ENCODE measurements at places on chromosomes 16 and 17. TPM values are rescaled to one million over a fixed set of nuclear protein-coding genes. Genes with fewer than 3 reads are reported as not detected.
A peak's percentile ranks its signal among the peaks of the same experiment; 100 is the strongest.

Gene ARRB2
- 19.4 TPM for total RNA-seq

Gene KIF19
- not detected for total RNA-seq

Gene SLFN12L
- not detected for total RNA-seq

Gene OR1A1
- total RNA-seq = not detected

Gene FAM171A2
- 26.9 TPM for total RNA-seq

Gene CCL3
- total RNA-seq = not detected

DNA sequence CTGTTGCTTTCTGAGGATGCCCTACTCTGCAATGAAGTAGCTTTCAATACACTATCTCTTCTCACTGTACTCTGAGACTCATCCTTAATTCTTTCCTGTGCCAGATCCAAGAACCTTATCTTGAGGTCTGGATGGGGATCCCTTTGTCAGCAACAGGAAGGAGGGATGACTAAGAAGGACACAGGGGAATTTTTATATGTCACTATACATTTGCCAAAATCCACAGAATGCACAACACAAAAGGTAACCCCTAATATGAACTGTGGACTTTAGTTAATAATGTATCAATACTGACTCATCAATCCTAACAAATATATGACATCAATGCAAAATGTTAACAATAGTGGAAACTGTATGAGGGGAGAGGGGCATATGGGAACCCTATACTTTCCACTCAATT lies 4.7 kb upstream of the RBBP6 start:
- peaks cover 2% of the 10 kb centered on the region for H3K36me3 ChIP-seq
- H3K27me3 ChIP-seq = peaks cover 23% of the 10 kb centered on the region
- H3K4me3 ChIP-seq = no peak overlapping the region
- peaks cover 1% of the 10 kb centered on the region for H3K4me1 ChIP-seq

- peaks cover 15% of the 10 kb centered on the region for H3K27me3 ChIP-seq
- H3K4me1 ChIP-seq = peaks cover 13% of the 10 kb centered on the region
- H3K4me3 ChIP-seq = peak overlapping the region; percentile 73
Measured at GRCh38 chr16:48622456-48623303, 12.7 kb upstream of the N4BP1 start.

DNA sequence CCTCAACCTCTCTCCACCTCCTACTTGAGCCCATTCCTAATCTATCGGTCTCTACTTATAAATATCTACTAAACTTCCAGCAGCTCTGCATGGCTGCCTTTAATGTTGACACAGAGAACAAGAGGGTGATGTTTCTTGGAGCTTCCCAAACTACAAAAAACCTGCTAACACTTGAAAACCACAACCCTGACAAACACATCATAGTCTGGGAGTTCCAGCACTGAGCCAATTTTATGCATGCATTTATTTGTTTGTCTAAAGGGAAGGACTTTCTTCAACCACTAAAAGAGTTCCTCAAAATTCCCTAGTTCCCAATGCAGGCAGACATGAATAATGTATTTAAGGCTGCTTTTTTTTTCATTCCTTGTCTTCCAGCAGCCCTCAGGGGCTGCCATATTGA lies 331.8 kb upstream of the XYLT1 start:
- DNase-seq = no peak
- no peak overlapping the region for H3K4me3 ChIP-seq
- H3K36me3 ChIP-seq = no peaks in the 10 kb centered on the region
- H3K27ac ChIP-seq = no peak overlapping the region
- no peaks in the 10 kb centered on the region for H3K27me3 ChIP-seq

DNA sequence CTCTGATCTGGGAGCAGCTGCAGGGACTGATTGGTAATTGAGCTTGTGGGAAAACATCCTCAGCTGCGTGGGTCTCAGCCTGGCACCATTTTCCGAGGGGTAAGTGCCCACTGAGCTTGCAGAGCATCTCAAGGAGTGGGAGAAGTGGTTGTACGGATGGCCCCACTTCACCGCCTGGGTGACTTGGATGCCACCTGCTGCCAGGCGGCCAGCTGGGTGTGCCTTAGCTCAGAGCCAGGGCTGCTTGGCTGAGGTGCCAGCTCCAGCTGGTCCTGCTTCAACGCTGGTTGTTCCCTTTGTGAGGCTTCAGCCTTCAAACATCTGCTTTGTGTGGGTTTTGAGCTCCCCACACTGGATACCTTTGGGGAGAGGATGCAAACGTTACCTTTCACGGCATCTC lies 482.7 kb upstream of the EEF2KMT start:
- H3K4me1 ChIP-seq = no peaks in the 10 kb centered on the region
- H3K36me3 ChIP-seq = no peaks in the 10 kb centered on the region
- H3K4me3 ChIP-seq = no peak overlapping the region
- H3K27ac ChIP-seq = no peak overlapping the region

- H3K27ac ChIP-seq = no peak overlapping the region
- DNase-seq = no peak
- no peak overlapping the region for H3K4me3 ChIP-seq
- H3K36me3 ChIP-seq = peaks cover 27% of the 10 kb centered on the region
Measured at GRCh38 chr16:29848420-29849297, 14.4 kb downstream of the CDIPT start.

DNA sequence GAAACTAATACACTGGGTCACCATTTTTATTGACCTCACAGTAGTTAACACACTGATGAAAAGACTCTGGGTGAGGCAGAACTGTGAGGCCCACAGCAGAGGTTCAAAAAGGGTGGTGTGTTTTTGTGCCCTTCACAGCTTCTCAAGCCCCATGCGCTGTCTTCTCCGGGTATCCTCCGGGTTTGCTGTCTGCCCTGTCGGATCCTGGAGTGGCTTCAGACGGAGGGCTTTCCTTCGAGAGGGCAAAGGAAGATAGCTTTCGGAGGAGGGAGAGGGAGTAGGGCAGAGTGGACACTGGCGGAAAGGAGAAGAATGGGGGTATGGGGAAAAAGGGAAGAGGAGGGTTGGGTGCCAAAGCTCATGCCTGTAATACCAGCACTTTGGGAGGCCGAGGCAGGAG lies 80.8 kb downstream of the CYLD start:
- no peaks in the 10 kb centered on the region for H3K36me3 ChIP-seq
- no peaks in the 10 kb centered on the region for H3K27me3 ChIP-seq
- H3K4me3 ChIP-seq = no peak overlapping the region
- DNase-seq = no peak
- no peak overlapping the region for H3K27ac ChIP-seq
- H3K4me1 ChIP-seq = no peaks in the 10 kb centered on the region

DNA sequence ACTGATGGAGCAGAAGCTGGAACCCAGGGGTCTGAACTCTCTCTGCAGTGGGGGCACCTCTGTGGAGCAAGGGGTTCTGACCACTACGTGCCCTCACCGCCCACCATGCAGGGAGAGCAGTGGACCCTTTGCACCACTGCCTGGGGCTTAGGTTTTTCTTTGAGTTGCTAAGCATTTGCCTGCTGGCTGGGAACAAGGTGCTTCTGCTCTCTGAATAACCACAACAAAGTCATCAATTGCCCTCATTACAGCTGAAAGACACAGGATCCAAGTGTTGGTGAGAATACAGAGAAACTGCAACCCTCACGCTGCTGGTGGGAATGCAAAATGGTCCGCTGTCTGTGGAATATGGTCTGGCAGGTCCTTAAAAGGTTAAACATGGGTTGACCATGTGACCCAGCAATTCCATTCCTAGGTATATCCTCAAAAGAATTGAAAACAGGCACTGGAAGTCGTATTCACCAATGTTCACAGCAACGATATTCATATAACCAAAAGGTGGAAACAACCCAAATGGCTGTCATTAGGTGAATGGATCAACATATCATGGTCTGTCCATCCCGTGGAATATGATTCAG lies 22.8 kb downstream of the NLRC3 start:
- H3K36me3 ChIP-seq = no peaks in the 10 kb centered on the region
- no peak for DNase-seq
- H3K4me3 ChIP-seq = no peak overlapping the region
- H3K4me1 ChIP-seq = peaks cover 3% of the 10 kb centered on the region

GRCh38 chr17:57337390-57337789 lies 81.1 kb downstream of the MSI2 start:
- DNase-seq = no peak
- H3K27me3 ChIP-seq = no peaks in the 10 kb centered on the region
- H3K4me3 ChIP-seq = no peak overlapping the region
- no peak overlapping the region for H3K27ac ChIP-seq
- H3K4me1 ChIP-seq = peaks cover 4% of the 10 kb centered on the region
- peaks cover 4% of the 10 kb centered on the region for H3K36me3 ChIP-seq

- H3K27ac ChIP-seq = no peak overlapping the region
- peaks cover 25% of the 10 kb centered on the region for H3K4me1 ChIP-seq
- peaks cover 1% of the 10 kb centered on the region for H3K36me3 ChIP-seq
- H3K27me3 ChIP-seq = no peaks in the 10 kb centered on the region
- H3K4me3 ChIP-seq = no peak overlapping the region
- no peak for DNase-seq
Measured at GRCh38 chr17:9470171-9470570, 105.4 kb downstream of the STX8 start.

DNA sequence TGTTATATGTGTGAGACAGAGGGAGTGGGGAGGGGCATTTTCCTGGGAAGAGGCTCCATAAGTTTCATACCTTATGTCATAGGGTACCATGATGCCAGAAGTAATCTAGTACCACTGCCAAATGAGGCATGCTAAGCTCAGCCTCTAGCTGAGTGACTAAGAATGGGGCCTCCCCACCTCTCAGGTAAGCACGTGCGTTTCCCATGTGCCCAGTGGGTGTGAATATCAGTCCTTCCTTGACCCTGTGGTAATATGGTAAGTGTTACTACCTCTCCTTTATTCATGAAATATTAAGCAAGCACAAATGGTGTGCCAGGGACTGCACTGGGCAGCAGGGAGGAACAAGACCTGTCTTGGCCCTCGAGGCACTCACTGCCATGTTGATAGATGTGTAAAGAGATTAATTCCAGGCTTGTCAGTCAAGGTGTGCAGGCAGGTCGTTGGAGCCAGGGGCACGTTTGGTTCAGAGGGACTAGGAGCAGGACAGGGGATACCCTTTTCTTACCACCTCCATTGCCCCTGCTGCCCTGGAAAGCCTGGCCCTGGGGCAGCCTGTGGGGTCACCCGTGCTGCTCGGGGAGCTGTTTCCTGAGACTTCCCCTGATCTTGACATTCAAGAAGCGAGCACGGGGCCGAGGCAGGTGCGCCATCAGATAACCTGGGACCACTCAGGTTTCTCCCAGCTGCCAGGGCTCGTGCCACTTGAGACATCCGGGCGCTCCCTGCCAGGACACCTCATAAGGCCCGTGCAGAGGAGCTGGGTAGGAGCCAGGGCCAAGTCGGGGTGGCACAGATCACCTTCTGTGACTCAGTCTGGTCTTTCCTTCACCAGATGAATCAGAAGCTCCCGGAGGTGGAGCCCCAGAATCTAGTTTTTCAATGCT lies 8.8 kb downstream of the RSAD1 start:
- H3K4me1 ChIP-seq = peaks cover 5% of the 10 kb centered on the region
- no peak overlapping the region for H3K4me3 ChIP-seq
- DNase-seq = no peak

DNA sequence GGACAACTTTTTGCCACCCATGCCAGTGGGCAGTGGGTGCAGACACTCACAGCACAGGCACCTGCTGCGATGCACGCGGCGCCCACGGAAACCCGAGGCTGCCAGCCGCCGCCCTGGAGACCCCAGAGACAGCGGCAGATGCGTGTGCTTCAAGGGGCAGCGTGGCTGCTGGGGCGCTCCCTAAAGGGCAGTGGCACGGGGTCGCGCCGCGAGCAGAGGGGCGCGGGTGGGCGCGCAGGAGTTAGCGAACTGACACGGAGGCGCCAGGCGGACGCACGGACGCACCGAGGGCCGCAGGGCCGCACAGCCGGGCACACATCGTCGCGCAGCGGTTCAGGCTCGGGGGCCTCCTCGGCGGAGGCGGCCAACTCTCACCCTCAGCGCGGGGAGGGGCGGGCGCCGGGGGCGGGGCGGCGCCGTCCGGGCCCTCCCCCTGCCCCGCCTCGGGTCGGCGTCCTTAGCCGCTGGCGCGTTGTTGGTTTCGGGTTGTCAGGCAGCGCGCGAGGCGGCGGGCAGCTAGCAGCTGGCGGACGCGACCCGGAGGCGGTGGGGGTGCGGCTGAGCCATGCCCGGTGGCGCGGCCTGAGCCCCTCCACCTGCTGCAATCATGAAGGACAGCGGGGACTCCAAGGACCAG lies at the start of gene KIF19:
Gene KIF19 (plus strand): TSS at position 484 of the 637 bp plus-strand sequence. CDS start 124 bp downstream, at position 608.
- peak within 1 kb of the TSS; percentile 18 for H3K4me3 ChIP-seq
- peaks cover 2% of the 10 kb centered on the region for H3K4me1 ChIP-seq
- H3K27me3 ChIP-seq = peaks cover 47% of the 10 kb centered on the region

DNA sequence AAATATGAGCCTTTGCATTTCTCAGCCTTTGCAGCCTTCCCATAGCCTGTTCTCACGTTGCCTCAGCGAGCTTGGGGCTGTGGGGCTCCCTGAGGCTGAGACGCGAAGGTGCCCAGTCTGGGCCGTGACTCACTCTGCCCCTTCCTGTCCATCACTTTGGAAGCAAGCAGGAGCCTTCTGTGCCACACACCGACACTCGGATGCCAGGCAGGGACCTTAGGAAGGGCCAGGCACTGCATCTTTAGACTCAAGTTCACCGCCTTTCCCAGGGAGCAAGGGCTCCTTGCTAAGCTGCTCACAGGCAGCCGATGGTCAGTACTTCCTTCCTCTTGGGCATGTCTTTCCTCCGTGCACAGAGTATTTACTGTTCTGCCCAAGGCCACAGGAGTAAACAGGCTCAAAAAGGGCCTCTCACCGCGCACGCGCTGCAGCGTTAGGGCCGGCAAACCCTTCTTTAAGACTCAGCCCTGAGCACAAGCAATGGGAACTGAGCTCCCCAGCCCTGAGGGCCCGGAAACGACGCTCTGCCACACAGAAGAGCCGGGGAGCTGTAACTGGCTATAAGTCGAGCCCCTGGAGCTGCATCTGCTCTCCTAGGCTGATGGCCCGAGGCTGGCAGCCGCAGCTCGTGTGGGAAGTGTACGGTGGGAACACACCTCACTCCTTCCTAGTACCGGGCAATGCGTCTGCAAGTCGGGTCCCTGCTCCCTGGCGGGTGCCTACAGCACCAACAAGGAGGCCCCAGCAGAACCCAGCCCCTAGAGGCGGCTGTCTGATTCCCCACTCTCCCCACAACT lies 7.2 kb downstream of the TIMM22 start:
- H3K27ac ChIP-seq = peak overlapping the region; percentile 94
- H3K4me1 ChIP-seq = peaks cover 58% of the 10 kb centered on the region
- H3K27me3 ChIP-seq = no peaks in the 10 kb centered on the region

- H3K27me3 ChIP-seq = no peaks in the 10 kb centered on the region
- no peaks in the 10 kb centered on the region for H3K36me3 ChIP-seq
- no peak overlapping the region for H3K27ac ChIP-seq
- H3K4me1 ChIP-seq = no peaks in the 10 kb centered on the region
Measured at GRCh38 chr17:37365589-37365988, 10.2 kb upstream of the C17orf78 start.

GRCh38 chr16:866252-866896 lies 65.8 kb upstream of the GNG13 start:
- DNase-seq = no peak
- peaks cover 5% of the 10 kb centered on the region for H3K36me3 ChIP-seq
- no peaks in the 10 kb centered on the region for H3K27me3 ChIP-seq
- H3K4me3 ChIP-seq = no peak overlapping the region

DNA sequence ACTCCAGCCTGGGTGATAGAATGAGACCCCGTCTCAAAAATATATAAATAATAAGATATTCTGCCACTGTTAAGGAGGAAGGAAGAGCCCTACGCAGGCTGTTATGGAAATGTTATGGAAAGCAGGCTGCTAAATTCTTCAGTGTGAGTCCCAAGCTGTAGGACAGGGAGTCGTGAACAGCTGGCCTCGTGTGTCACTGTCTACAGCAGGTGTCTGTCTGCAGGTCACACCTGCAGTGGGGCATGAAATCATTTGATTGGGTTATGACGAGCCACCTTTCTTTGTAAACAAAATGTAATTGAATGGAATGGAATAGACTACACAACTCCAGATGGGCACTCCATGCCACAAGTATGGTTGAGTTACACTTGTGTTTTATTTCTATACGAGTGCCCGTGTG lies 15.6 kb upstream of the LITAF start:
- H3K27me3 ChIP-seq = no peaks in the 10 kb centered on the region
- H3K4me1 ChIP-seq = peaks cover 49% of the 10 kb centered on the region
- no peaks in the 10 kb centered on the region for H3K36me3 ChIP-seq
- H3K4me3 ChIP-seq = no peak overlapping the region
- DNase-seq = no peak
